ENCODE measurements at places on chromosomes 3 and 15.

DNA sequence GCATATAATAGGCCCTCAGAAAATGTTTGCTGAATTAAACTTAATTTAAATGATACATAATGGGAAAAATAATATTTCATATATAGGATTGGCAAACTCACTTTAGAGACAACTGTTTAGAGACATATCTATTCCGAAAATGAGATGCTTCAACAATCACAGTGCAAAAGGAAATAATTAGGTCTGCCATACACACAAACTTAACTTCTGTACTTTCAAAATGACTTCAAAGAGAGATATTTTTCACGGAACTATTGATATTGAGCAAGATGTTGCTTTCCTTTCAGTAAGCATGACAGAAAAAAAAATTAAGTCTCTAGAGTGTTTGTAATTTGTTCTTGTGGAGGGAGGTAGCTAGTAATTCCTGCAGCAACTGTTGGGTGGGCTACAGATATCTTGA is 769.5 kb downstream of the TUSC7 start:
- DNase-seq, result no peak

- DNase-seq, result no peak
Observed at GRCh38 chr15:65529762-65530317, 423 bp upstream of the HACD3 start.

DNA sequence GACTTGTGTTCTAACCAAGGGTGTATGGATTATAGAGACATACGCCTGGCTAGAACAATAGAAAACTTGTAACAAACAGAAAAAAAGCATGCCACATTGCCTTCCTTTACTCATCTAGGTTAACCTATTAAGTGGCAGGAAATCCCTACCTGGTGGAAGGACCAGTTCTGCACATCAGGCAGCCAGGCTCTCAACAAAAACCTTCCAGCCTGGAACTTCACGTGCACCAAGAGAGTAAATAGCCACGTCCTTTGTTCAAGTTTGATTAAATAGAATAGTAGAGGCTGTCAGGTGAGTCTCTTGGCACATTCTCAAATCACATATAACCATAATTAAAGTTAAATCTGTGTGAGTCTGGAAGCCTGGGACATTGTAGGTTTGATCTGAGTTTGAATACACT is 85.0 kb upstream of the DPH6 start:
- DNase-seq, result no peak

DNA sequence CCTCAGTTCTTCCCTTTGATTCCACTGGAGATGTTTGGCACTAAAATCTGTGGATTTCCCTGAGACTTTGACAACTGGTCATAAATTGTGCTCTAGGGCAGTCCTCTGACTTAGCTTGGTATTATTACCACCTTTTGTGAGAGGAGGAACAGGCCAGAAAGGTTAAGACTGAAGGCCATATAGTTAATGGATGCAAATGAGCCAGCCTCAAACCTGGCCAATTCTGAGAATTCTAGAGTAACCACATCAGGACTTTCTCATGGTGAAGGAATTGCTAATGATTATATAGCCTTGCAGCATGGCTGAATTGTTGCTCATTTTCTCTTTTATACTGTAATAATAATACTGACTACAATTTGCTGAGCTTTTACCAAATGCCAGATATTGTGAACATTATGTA is 162.5 kb downstream of the CADPS start:
- no peak for DNase-seq

- no peak for DNase-seq
Observed at GRCh38 chr3:49476563-49476962, 6.5 kb downstream of the DAG1 start.
